HL-60 (cell line): ENCODE measurements at places on chromosomes 7 and 10.

DNA sequence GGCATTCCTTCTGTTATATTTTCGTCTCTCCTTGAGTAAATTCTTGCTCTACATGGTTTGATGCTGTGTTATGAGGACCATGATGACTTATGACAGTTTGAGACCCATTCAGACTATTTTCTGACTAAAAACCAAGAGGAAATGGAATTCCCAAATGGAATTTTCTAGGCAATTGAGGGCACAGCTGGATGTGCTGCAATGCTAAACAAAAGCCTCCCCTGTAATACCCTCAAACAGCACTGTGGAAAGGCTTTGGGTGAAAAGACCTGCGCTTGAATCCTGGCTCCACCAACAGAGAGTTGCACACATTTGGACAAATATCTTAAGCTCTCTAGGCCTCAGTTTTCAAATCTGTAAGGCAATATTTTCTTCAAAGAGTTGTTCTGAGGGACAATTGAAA is 129.1 kb downstream of the PRKG1 start:
- no peak for DNase-seq

GRCh38 chr7:121113288-121113687 is 124.8 kb downstream of the CPED1 start:
- DNase-seq, result no peak

GRCh38 chr7:17624379-17624778 is 315.9 kb downstream of the SNX13 start:
- DNase-seq, result no peak

- peak; percentile 29 for DNase-seq
These were observed 16.7 kb downstream of the INPP5A start for GRCh38 chr10:132554053-132554990.

GRCh38 chr10:15365692-15366091 is 5.4 kb downstream of the FAM171A1 start:
- no peak for DNase-seq

GRCh38 chr7:36045326-36045725 is 107.7 kb upstream of the EEPD1 start:
- DNase-seq, result no peak
